Heart left ventricle (tissue), 16 donors: ENCODE measurements at places on chromosomes 16 and 17. TPM values are rescaled to one million over a fixed set of nuclear protein-coding genes. Genes with fewer than 3 reads are reported as not detected.

Gene CCL8
- total RNA-seq, result not detected

Gene KRTAP4-3
- not detected for total RNA-seq

GRCh38 chr16:56530872-56531271 lies 11.0 kb upstream of the BBS2 start:
- no peak for DNase-seq
- H3K4me3 ChIP-seq, result no peak overlapping the region
- H3K27me3 ChIP-seq, result no peaks in the 10 kb centered on the region
- no peak overlapping the region for H3K27ac ChIP-seq
- H3K4me1 ChIP-seq, result no peaks in the 10 kb centered on the region

GRCh38 chr17:29949696-29950095 lies 8.3 kb downstream of the EFCAB5 start:
- no peaks in the 10 kb centered on the region for H3K36me3 ChIP-seq
- H3K27ac ChIP-seq, result no peak overlapping the region
- H3K4me1 ChIP-seq, result peaks cover 8% of the 10 kb centered on the region
- DNase-seq, result no peak
- H3K4me3 ChIP-seq, result no peak overlapping the region

GRCh38 chr16:72938795-72939164 lies 109.1 kb downstream of the ZFHX3 start:
- peak overlapping the region; percentile 83 for H3K27ac ChIP-seq
- H3K27me3 ChIP-seq, result no peaks in the 10 kb centered on the region
- H3K4me3 ChIP-seq, result peak overlapping the region; percentile 17
- H3K36me3 ChIP-seq, result no peaks in the 10 kb centered on the region
- peaks cover 52% of the 10 kb centered on the region for H3K4me1 ChIP-seq

DNA sequence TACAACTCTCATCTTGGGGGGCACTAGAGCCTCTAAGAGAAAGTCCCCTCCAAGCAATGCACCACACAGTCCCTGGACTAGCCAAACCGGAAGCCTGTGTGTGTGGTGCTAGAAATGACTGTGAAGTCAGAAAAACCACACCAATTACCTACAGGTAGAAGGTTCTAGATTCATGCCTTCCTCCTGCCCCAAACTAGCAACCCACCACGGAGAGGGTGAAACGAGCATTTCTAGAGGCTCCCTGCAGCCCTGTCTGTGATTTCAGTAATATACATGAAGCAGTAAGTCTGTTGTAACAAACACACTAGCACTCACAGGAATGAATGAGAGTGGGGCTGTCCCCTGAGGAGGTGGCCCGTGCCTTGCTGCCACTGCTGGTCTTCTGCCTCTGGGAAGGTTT lies 13.6 kb downstream of the ZFHX3 start:
- H3K4me1 ChIP-seq, result peaks cover 45% of the 10 kb centered on the region
- H3K36me3 ChIP-seq, result no peaks in the 10 kb centered on the region
- DNase-seq, result no peak
- no peak overlapping the region for H3K4me3 ChIP-seq
- no peaks in the 10 kb centered on the region for H3K27me3 ChIP-seq
- H3K27ac ChIP-seq, result no peak overlapping the region

GRCh38 chr16:84853534-84853933 lies 33.7 kb downstream of the CRISPLD2 start:
- H3K36me3 ChIP-seq, result peaks cover 58% of the 10 kb centered on the region
- H3K27ac ChIP-seq, result no peak overlapping the region
- no peaks in the 10 kb centered on the region for H3K4me1 ChIP-seq
- no peak for DNase-seq
- H3K4me3 ChIP-seq, result no peak overlapping the region
